ENCODE measurements at places on chromosomes 11 and 22.
A peak's percentile ranks its signal among the peaks of the same experiment; 100 is the strongest.

GRCh38 chr22:37345863-37346504, 63.7 kb downstream of the CYTH4 start:
- no peak for DNase-seq

GRCh38 chr11:113305440-113306336, 8.7 kb upstream of the TTC12 start:
- DNase-seq: peak; percentile 29

- no peak for DNase-seq
Measured at GRCh38 chr22:17013396-17014100, 5.5 kb upstream of the GAB4 start.

- DNase-seq: no peak
Measured at GRCh38 chr22:43308836-43309235, 34.3 kb downstream of the SCUBE1 start.

DNA sequence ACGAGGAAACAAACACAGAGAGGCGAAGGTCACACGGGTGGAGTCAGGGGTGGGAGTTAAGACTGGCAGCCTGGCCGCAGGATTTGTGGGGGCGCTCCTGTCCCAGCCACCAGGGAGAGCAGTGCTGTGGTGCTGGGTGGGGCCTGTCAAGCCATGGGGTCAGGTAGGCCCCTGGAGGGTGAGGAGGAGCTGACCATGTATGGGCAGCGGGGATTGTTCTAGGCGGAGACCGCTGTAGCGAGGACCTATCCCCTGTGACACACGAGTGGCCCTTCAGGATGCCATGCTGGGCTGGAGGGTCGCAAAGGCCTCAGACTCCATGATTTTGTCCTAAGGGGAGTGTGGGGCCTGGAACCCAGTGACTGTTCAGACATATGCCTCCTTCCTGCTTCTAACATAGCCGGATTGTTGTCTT, 1.6 kb upstream of the RPS19BP1 start:
- no peak for DNase-seq

DNA sequence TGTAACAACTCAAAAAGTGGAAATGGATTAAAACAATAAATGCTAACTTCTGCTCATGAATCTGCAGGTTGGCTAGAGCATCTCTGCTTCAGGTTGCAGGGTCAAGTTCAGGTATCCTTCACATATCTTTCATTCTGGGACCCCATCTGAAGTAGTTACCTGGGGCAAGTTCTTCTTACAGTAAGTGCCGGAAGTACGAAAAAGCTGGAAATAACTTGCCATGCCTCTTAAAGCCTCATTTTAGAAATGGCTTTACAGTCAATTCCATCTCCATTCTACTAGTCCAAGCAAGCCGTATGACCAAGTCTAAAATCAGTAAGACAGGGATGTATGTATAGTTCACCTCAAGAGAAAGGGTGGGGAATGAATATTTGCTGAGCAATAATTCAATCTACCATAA, 93.7 kb downstream of the FCHSD2 start:
- no peak for DNase-seq

DNA sequence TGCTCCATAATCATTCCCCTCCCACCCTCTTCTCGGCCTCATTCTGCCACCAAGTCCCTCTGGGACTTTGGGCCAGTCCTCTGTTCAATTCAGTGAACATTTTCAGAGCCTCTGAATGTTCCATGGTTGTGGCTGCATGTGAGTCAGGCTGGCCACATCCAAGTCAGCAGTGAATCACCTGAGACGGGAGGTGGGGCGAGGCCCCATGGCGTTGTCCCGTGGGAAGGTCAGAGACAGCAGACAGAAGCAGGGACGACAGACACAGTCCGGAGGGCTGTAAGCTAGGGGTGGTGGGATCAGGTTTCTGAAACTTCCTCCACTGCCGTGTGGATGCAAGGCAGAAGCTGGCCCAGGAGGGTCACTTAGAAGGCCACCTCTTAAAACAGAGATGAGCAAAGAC, 324.8 kb downstream of the MN1 start:
- no peak for DNase-seq

- DNase-seq: no peak
Measured at GRCh38 chr11:88701816-88702215, 364.0 kb downstream of the GRM5 start.

DNA sequence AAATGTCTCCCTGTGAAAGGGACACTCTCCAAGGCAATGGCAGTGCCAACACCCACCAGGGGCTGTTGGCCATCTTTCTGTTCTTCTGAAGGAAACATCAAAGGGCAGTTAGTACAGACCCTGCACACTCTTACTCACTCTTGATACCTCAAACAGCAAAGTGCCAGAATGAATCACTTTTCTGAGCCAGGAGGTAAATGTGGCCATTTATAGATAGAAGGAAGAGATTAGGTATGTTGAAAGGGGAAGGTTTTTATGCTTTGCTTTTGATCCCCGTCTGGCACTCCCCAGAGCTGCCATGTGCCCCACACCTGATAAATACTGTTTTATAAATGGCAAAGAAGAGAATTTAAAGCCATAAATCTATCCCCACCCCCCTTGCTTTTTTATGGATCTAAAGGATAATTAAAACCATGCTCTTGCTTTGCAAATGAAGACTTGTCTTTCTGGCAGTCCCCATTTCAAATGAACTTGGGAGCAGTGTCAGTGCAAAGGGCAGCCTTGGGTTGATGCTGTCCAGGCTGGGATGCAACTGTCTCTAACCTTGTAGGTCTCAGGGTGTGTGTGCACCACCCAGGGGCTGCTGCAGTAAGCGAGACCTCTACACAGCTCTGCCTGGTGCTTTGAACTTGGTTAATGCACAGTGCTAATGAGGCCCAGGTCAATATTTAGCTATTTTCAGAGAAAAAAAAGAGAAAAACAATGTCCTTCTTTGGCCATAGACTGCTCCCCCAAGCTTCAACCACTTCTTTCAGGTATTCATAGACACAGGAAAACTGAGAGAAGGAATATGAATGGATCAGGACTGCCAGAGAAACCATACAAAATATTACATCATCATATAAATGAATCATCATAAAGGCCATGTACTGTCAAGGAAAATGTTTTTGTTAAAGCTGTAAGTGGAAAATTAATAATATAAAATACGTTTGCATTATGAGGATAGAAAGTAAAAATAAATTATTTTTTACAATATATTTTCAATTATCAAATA, 207.5 kb downstream of the ETS1 start:
- no peak for DNase-seq

DNA sequence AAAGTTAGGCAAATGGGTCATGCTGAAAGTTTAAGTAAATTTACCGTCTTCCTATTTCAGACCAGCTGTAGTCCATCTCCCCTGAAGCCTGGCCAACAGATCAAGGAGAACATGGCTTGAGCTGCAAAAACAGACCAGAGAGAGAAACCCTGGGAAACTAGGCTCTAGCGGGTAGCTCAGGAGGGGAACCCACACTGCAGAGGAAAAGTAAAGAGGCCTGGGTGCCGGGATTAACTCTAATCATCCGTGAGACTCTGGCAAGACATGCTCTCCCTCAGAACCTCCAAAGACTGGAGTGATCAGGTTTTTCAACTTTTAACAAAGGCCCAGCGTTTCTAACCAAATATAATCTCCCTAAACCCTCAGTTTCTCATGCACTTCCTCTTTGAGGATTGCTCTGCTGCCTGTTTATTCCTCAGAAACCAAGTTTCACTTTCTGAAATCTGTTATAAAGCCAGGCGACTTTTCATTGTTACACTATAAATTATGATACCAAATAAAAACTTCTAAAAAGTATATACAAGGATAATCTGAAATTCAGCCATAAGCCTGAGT, 67.5 kb downstream of the GAB2 start:
- no peak for DNase-seq

DNA sequence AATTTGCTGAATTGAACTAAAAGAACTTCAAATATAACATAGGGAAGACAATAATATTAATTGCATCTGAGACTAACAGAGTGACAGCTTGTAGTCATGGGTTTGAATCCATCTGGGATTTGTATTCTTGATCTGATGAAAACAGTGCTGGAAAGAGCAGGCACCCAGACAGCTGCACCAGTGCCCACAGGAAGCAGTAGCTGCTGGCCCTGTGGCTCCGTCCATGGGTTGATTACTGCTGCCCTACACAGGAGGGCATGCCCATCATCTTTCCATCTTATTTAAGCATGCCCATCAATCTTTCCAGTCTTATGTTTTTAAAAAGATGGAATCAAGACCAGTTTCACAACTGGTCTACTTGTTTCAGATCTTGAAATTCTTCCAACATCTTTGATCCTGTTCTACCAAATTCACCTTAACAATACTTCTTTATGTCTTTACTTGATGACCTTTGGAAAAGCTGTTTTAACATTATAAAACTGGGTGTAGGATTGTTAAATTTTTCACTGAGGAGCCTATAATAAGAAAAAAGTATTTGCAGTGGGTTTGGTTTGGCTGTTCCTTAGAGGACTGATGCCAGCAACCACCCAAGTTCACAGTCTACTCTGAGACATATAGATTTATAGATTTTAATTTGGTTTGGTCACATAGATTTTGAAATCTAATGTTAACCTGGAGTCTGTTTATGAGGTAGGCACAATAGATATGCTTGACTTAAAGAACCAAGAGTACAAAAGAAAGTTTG, 761 bp upstream of the NXPE4 start:
- DNase-seq: no peak

DNA sequence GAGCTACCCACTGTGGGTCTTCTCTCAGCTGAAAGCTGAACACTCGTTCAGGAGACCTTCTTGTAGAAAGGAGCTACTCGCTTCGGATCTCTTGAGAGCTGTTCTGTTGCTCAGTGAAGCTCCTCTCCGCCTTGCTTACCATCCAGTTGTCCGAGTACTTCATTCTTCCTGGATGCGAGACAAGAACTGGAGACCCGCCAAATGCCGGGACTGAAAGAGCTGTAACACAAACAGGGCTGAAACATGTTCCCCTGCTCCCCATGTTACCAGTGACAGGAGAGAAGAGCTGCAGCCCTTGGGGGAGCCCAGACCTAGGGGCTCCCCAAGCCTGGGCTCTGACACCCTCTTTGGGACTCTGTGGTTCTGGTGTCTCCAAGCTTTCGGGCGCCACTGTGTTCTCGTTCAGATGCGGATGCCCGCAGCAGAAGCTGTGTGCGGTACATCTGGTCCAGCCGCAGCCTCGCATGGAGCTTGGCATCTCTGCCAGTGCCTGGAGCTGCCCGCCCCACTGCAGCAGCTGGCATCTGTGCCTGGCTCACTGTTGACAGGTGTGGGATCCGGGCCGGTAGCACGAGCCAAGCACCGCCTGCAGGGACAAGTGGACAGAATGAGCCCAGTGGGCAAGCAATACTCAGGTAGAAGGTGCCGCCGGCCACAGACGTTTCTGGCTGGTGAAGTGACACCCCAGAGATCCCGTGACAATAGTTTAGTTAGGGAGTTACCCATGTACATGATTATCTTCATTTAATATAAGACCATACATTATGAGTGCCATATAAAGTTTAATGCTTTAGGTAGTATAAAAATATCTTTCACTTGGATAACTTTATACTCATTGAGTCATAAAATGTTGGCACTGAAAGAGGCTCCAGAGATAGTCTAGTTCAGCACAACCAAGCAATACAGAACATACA, 49.1 kb downstream of the EMSY start:
- no peak for DNase-seq

DNA sequence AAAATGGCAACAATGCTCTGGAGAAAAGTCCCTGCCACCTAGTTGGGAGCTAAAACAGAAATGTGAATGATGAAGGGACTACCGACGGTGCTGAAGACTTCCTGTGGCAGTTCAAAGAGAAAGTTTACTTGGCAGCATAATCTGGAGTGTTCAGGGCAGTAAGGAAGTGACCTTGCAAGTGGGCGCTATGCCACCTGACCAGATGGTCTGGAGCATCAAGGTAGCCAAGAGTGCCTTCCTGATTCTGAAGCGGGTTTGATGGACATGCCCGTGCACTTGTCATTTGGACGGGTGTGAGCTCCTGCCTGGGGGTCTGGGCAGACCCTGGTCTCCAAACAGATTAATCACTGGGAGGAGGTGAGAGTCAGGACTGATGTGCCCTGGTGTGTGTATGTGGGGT, 1.8 kb upstream of the SNX19 start:
- no peak for DNase-seq

- DNase-seq: no peak
Measured at GRCh38 chr11:88521399-88521798, 183.9 kb upstream of the CTSC start.

- DNase-seq: no peak
Measured at GRCh38 chr11:12505183-12505582, 127.8 kb downstream of the PARVA start.

DNA sequence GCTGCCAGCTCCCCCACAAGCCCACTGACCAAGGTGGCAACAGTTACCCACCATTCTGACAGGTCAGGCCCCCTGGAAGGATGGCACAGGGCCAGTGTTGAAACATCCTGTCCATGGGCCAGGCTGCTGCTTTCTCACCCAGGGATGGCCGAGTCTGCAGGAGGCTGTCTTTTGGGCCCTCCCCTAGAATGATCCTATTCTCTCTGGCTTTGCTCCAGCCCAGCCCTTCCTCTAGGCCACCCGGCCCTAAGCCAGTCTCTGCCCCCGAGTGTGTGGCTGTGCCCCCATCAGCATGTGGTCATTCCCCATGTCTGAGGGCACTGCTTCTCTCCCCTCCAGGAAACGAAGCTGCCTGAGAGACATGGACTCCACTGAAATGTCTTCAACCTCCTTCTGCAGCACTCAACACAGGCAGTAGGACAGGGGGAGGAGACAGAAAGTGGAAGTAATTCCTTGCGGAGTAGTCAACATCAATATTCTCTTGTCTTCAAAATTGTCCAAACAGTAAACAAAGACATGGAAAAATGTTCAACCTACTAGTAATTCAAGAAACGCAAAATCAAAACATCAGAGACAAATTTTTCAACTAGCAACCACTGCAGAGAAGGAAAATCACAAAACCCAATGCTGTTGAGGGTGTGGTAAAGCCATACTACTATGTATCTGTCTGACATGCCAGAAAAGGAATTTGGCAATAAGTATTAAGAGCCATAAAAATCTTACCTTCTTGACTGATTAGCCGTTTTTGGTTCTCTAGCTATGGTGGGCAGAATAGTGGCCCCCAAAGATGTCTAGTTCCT, 5.1 kb upstream of the SCARF2 start:
- no peak for DNase-seq

DNA sequence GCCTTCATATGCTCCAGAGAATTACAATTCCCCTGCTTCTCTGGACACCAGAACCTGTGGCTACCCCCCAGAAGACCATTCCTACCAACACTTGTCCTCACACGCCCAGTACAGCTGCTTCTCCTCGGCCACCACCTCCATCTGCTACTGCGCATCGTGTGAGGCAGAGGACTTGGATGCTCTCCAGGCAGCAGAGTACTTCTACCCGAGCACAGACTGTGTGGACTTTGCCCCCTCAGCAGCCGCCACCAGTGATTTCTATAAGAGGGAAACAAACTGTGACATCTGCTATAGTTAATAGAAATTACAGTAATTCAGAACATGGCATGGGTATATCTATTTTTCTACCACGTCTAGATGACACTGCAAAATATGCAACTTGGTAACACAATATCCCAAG, 9.8 kb downstream of the POU2AF3 start:
- DNase-seq: no peak

- DNase-seq: no peak
Measured at GRCh38 chr11:128691802-128692752, 1.8 kb upstream of the FLI1 start.

GRCh38 chr11:13669544-13670488, 1.3 kb downstream of the FAR1 start:
- DNase-seq: peak; percentile 50

- DNase-seq: no peak
Measured at GRCh38 chr11:100072131-100072530, 615.0 kb upstream of the ARHGAP42 start.

GRCh38 chr11:24900960-24901549, 404.2 kb downstream of the LUZP2 start:
- no peak for DNase-seq

Data from inflammatory macrophage treated with lipopolysaccharide for 1 hour (primary cell).